Activated naive CD4-positive, alpha-beta T cell treated with Interleukin-2 at 50 U/mL for 16 hours (primary cell): ENCODE measurements at places on chromosomes 3 and 15.

- no peak for DNase-seq
These were observed 35.2 kb upstream of the GLCE start for GRCh38 chr15:69125236-69125635.

DNA sequence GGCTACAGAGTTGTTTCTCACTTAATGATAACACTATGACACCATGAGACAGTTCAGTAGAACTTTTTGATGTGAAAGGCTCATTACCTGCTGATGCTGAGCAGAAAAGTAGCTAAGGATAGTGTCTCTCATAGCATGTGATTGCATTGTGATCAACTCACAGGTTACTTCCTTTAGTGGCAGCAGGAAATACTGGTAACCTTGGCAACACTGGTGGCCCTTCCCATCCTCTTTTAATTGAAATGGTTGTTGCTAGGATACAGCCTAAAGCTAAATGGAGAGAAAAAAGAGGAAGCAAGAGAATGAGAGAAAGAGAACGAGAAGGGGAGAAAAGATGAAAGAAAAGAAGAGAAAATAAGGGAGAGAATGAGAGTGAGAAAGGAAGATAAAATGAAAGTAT is 204.7 kb upstream of the GAP43 start:
- DNase-seq, result no peak

- DNase-seq, result no peak
These were observed 29.5 kb downstream of the TBC1D2B start for GRCh38 chr15:78047761-78048627.

GRCh38 chr3:5348229-5348902 is 160.9 kb downstream of the EDEM1 start:
- DNase-seq, result no peak

DNA sequence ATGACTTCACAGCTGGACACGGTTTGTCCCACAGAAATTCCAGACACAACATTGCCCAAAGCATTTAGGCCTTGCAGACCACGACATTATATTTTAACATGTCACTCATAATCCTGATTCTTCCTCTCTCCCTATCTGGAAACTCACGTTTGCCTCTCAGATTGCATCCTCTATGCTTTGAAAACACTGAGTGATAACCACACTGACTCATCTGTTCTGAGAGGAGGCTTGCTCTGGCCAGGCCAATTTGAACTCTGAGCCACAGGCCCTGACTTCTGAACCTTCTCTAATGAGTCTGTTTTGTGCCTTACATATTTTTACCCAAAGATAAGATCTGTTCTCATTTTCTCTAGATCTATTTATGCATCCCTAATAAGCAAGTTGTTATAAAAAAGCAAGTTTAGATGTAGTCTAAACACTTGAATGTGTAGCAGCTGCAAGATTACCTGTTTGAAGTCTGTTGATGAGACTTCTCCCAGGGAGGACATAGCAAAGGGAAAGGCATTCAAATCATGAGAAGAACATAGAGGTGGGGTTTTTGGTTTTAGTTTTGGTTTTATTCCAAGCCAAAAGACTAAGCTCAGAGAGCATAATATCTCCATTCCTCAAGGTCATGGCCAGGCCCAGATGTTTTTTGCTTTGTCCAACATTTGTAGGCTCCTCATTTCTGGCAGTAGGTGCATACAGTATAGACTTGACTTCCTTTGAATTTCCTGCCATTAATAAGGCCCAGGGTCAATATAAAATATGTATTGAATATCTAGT is 234.4 kb upstream of the LRTM1 start:
- no peak for DNase-seq

GRCh38 chr15:83200162-83200561 is 7.5 kb downstream of the HDGFL3 start:
- DNase-seq, result no peak

- DNase-seq, result no peak
These were observed 22.3 kb upstream of the PLXNA1 start for GRCh38 chr3:126960604-126960995.

- no peak for DNase-seq
These were observed 7.6 kb upstream of the ARHGEF26 start for GRCh38 chr3:154113609-154114008.

DNA sequence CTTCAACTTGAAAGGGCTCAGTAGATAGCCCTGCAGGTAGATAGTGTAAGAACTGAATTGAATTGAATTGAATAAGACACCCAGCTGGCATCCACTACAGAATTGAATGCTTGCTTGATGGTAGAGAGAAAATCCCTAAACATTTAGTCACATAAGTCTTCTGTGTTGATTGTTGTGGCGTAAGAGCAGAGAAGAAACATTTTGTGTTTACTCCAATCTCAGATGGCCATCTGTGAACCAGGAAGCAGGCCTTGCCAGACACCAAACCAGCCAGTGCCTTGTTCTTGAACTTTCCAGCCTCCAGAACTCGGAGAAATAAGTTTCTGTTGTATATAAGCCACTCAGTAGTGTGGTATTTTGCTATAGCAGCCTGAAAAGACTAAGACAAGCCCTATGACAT is 43.6 kb downstream of the SST start:
- DNase-seq, result no peak

DNA sequence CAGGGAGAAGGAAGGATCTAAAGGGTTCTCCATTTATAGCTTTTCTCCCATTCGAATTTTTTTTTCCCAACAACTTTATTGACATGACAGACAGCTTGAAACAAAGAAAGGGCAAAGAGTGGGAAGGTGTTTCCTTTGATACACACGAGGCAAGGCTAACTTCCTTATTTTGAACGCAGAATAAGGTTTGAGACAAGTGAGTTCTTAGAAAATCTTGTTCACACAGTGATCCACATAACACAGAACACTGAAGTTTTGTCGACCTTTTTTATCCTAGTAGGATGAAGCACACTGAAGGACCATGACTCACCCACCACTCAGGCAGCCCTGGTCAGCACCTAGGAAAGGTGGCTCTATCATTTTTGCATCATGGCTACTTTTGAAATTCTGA is 425.8 kb upstream of the MDFIC2 start:
- no peak for DNase-seq

DNA sequence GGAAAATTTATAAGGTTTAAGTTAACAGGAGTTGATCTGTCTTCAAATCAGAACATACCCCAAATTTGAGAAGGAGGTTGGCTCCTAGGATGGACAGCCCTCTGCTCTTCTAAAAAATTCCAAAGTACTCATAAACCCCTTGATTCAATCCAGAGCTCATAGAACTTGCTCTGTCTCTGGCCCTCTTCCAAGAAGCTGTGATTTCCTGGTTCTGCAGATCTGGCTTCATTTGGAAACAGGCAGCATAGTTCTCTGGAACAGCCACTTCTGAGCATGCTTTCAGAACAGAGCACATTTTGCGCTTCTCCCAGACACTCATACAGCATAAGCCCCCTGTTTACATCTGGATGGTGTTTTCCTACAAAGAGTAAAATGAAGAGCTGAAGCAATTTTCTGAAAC is 96.7 kb downstream of the KBTBD8 start:
- no peak for DNase-seq

DNA sequence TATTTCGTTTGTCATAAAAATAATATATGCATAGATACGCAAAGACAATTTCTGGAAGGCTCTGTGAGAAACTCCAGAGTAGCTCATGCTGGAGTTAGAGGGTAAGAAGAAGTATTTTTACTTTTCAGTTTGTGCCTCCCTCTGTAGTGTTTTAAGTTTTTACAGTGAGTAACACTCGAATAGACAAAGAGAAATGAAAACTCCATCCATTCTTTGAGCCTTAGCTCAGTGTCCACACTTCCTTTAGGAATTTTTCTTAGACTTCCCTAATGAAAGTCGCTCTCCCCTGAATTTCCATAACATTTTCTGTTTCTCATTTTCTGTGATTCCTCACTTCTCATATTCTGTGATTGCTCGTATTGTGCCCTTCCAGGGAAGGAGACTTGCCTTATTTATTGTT is 2.1 kb downstream of the BLOC1S6 start:
- DNase-seq, result no peak

GRCh38 chr3:166209701-166210100 is 372.5 kb upstream of the BCHE start:
- DNase-seq, result no peak

DNA sequence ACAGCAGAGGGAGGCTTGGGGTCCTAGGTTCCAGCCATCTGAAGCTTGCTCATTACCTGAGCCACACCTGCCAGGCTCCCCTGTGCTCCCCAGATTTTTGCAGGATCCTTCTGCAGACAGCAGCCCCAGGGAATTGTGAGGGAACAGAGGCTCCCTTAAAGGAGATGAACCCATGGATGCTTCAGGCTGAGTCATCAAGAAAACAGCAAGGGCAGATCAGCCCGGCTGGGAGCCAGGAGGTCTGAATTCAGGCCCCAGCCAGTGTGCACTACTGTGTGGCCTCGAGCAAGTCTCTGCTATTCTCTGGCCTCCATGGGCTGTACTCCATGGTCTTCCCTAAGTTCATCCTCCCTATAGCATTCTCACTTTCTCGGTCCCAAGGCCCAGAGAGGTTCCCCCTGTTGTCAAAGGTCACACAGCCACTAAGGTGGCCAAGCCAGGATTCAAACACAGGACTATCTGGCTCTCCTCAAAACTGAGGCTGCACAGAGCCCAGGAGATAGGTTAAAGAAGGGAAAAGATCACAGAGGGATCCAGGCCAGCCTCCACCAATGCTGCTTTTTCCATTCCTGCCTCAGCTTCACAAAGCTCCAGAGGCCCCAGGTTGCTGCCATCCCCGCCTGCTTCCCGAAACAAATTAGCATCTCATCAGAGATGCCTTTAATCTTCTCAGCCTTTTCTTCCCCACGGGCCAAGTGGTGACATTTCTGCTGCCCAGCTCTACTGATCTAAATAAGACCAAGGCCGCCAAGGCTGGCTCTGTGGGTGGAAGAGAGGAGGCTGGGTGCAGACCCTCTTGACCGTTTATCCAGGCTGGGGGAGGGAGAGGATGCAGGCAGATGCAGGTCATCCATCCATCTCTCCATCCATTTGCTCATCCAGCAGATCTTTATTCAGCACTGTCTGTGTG is 21.2 kb upstream of the GRIP2 start:
- no peak for DNase-seq

DNA sequence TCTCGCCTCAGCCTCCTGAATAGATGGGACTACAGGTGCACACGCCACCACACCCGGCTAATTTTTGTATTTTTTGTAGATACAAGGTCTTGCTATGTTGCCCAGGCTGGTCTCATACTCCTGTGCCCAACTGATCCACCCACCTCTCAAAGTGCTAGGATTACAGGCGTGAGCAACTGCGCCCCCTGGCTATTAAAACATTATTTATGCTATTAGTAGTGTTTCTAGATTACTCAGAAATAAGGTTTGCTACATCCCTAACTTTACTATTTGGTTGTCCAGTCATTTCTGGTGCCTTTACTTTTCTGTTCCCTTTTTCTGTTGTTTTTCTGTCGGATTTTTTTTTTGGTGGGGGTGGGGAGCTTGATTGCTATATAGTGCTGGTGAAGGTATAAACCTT is 393.6 kb upstream of the TPM1 start:
- DNase-seq, result no peak

DNA sequence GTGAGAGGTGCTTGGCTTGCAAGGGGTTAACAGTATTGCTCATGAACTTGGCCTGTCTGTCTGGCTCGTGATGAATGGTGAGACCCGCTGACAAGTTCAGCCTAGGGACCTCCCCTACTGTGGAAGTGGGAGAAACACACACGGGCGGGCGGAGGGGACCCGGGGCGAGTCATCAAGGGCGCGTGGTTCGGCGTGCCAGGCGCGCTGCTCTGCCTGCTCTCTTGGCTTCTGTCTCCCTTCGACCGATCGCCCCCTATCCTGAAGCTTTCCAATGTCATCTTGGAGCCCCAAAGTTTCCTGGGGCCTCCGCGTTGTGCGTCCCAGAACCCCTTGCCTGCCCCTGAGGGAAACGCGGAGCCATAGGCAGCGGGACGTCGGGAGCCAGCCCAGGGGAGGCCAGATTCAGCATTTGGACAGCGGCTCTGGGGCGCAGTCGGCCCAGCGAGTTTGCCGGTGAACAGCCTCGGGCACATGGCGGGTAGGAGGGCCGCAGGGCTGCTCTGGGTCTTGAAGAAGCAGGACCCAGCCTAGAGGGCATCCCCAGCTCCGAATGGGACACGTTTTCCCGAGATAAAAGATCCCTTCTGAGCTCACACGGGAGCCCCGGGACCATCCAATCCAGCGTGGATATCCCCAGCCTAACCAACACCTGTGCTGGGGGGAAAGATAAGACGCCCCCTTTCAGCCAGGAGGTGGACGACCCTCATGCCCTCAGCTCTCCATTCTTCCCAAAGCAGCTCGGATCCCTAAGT is 27.0 kb upstream of the POLG start:
- DNase-seq, result peak; percentile 66

GRCh38 chr3:58487140-58487886 is 4.6 kb upstream of the KCTD6 start:
- DNase-seq, result no peak

DNA sequence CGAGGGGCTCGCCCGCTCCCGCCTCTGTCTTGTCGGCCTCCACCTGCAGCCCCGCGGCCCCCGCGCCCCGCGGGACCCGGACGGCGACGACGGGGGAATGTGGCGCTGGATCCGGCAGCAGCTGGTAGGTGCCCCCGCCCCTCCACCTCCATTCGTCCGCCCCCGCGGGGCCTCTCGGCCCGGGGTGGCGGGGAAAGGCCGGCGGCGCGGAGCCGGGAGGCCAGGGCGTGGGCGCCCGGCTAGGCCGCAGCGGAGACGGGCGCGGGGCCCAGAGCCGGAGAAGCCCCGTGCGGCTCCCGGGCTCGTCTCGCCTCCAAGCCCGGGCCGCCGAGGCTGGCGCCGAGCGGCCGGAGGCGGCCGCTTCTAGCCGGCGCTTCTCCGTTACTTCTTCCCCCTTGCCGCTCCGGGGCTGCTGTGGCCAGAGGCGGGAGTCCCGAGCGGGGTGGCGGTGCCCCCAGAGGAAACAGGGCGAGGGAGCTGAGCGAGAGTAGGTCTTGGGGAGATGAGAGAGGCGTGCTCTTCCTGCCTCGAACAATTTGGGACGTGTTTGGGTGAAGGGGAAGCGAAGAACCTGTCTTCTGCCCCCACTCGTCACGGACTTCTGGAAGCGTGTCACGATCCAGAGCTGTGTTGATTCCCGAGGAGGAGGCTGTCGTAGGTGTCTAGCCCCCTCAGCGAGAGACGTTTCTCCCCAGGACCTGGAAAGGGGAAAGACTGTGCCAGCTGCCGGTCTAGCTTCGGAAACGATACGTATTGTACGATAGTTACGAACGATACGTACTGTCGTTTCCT is 555 bp downstream of the ATP11B start:
- peak; percentile 64 for DNase-seq

DNA sequence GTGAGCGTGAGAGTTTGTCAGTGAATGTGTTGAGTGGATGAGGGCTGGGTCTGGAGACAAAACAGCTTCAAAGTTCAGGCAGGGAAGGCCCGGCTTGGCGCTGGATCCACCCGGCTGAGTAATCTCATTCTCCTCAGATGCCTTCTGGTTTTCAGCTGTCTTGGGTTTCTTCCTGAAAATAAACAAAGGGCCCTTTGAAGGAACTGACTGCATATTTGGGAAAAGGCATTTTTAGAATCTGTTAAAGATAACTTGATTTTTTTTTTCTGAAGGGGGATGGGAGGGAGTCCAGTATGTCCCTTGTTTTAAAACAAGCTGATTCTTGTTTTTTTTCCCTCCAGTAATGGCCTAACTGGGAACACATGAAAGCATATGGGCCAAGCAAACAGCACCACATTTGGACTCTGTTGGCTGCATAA is 86.4 kb downstream of the TIGIT start:
- no peak for DNase-seq

GRCh38 chr15:97077975-97078374 is 747.5 kb downstream of the NR2F2 start:
- DNase-seq, result no peak

GRCh38 chr15:42533246-42533645 is 15.3 kb downstream of the LRRC57 start:
- DNase-seq, result no peak
